ENCODE measurements at places on chromosomes 3 and 15.

DNA sequence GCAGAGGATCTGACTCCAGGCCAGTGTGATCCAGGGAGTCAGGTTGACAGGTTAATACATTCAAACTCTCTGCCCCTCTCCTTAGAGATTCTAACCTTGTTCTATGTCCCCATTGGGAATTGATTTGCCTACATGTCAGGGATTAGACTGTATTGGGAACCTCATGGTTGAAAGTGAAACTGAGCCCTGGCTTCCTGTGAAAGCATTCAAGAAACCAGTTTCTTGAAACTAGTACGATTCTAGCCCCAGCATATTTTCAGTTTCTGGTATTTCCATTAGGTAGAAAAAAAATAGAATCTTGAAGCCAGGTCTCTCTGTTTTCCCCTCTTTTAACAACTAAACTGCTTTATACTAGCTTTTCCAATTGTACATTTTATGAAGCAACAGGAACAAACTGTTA is 140.4 kb upstream of the ABI3BP start:
- no peak for DNase-seq

DNA sequence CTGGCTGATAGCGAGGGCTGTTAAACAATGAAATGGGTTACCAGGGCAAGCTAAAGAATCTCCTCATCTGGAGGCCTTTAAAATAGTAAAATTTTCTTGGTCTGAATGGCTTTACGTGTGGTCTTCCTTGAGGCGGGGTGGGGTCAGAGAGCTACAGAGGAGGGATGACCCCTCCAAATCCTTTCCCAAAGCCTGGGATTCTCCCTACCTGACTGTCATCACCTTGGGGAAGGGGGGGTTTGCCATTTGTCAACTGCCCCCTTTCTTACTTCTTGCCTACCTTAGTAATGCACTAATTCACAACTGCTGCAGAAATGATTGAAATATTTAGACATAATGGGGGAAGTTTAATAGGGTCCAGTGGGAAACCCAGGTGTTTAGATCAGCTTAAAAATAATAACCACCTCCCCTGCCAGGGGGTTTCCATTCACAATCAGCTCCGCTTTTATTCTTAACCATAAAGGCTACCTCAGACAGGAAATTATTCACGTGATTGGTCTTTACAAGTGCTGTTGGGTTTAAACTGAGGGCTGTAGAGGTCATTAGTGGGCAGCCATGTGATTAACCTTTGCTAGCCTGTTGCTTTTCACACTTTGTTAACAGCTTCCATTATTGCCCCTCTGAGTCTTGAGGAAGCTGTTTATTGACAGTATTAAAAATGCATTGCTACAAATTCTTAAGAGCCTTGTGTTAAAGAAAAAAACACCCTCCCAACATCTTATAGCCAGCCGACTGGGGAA is 276.5 kb upstream of the ATP11B start:
- DNase-seq: no peak

DNA sequence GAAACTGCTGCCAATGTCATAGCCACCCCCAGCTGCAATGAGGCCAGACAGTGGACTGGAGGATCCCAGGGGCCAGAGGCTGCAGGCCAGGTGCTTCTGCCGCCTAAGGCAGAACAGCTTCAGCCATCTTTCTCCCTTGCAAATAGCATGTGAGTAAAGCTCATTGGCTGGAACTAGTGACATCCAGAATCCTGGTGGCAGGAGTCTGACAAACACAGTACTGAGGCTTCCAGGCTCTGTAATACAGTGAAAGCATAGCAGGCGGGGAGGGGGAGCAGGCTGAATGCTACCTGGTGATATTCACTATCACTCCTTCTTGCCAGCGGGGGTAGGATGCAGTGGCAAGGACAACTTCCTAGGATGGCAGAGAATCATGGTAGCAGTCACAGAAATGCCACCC is 36.5 kb upstream of the TBC1D21 start:
- DNase-seq: no peak

DNA sequence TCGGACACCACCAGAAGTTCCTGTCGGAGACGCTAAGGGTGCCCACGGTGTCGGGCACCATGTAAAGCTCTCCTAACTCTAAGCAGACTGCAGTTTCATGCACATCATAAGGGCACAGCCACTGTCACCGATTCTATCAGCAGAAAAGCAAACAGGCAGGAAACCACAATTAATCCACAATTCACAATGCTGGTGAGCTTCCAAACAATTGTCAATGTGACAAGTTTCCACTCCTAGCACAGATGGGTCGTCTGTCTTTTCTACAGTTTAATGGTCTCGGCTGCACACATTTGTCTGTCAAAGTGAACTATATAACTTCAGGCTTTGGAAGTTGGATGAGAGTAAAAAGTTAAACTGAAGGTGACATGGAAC is 8.8 kb upstream of the OCA2 start:
- no peak for DNase-seq

- DNase-seq: no peak
Observed at GRCh38 chr3:138356730-138357405, 8.5 kb downstream of the MRAS start.

GRCh38 chr3:14371573-14372474 is 30.6 kb upstream of the SLC6A6 start:
- DNase-seq: peak; percentile 73

DNA sequence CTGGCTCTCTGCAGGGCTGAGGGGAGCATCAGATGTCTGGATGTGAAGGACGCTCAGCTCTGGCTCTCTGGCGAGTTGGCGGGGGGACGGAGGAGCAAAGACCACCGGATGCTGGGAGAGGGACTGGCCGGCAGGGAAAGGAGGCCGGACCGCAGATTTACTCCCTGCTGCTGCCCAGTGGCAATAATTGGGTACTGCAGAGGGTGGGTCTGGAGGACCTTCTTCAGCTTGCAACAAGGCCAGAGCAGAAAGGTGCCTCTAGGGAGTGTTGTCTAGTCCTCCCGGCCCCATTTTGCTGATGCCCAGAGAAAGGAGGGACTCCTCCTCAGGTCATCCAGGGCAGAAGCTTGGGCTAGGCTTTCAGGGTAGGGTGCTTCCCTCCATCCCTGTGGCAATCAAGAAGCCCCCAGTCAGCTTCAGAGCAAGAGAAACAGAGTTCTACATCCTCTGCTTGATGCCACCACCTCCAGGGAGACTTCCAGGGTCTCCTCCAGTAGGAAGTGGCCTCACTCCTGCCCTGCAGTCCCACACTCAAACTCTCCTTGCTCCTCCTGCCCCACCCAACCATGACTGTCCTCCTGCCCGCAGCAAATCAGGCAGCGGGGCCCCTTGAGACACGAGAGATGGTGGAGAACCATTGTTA is 20.3 kb upstream of the CSPG4 start:
- DNase-seq: peak; percentile 5

DNA sequence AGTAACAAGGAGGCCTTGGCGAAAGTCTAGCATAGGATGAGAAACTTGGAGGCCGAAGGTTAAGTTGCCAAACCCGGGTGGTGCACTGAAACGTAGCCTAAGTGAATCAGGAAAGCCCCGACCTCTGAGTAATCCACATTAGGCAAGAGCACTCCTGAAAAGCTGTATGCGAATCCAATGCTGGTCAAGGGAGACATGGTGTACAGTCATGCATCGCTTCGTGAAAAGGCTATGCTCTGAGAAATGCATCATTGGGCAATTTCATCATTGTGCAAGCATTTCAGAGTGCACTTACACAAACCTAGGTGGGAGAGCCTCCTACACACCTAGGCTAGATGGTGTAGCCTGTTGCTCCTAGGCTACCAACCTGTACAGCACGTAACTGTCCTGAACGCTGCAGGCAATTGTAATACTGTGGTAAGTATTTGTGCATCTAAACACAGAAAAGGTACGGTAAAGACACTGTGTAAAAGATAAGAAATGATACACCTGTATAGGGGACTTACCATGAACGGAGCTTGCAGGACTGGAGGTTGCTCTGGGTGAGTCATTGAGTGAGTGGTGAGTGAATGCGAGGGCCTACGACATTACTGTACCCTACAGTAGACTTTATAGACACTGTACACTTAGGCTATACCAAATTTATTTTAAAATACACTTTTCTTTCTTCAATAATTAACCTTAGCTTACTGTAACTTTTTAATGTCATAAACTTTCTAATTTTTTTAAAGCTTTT is 222.5 kb downstream of the SHQ1 start:
- no peak for DNase-seq

- DNase-seq: no peak
Observed at GRCh38 chr3:37906734-37907282, 45.1 kb downstream of the CTDSPL start.

- DNase-seq: no peak
Observed at GRCh38 chr3:154307363-154307762, 16.9 kb downstream of the DHX36 start.

GRCh38 chr15:83378921-83379578 is 68.1 kb upstream of the SH3GL3 start:
- no peak for DNase-seq

GRCh38 chr3:117059067-117059955 is 349.7 kb downstream of the TUSC7 start:
- DNase-seq: peak; percentile 81

DNA sequence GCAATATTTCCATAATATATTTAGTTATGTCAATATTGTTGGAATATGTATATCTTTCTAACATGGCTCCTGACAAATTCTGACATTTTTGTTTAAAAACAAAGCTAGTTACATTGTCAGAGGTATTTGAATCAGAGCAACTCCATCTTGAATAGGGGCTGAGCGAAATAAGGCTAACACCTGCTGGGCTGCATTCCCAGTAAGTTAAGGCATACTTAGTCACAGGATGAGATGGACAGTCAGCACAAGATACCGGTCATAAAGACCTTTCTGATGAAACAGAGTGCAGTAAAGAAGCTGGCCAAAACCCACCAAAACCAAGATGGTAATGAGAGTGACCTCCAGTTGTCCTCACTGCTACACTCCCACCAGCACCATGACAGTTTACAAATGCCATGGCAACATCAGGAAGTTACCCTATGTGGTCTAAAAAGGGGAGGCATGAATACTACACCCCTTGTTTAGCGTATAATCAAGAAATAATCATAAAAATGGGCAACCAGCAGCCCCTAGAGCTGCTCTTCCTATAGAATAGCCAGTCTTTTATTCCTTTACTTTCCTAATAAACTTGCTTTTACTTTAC is 30.4 kb downstream of the RPL22L1 start:
- no peak for DNase-seq

GRCh38 chr15:100090411-100090810 is 251.4 kb downstream of the ADAMTS17 start:
- no peak for DNase-seq

- DNase-seq: no peak
Observed at GRCh38 chr3:123404391-123404790, 44.5 kb downstream of the ADCY5 start.

DNA sequence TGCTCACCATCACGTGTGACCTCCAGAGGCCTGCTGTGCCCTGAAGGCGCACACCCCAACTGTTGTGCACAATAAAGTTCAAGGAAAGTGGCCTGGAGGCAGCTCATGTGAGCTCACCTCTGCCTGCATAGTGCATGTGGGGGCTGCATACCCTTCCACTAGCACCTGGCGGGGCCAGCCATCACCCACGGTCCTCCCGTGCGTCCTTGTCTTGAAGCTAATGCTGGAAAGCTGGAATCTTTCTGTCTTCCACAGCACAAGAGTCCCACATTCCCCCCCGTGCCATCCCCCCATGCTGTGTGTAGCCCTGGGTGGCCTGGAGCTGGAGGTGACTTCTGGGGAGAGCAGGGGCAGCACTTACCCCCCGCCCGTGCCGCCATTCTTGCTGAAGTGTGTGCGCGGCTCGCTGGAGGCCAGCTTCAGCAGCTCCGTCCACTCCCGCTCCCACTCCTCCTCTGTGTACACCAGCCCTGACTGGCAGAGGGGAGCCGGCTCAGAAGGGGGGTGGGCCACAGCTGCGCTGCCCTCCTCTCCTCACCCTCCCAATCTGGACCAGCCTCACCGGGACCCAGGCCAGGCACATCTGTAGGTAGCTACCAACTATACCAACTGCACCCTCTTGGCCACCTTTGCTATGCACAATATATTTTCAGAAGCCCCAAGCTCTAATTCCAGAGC is 199.5 kb downstream of the KLF13 start:
- DNase-seq: no peak

DNA sequence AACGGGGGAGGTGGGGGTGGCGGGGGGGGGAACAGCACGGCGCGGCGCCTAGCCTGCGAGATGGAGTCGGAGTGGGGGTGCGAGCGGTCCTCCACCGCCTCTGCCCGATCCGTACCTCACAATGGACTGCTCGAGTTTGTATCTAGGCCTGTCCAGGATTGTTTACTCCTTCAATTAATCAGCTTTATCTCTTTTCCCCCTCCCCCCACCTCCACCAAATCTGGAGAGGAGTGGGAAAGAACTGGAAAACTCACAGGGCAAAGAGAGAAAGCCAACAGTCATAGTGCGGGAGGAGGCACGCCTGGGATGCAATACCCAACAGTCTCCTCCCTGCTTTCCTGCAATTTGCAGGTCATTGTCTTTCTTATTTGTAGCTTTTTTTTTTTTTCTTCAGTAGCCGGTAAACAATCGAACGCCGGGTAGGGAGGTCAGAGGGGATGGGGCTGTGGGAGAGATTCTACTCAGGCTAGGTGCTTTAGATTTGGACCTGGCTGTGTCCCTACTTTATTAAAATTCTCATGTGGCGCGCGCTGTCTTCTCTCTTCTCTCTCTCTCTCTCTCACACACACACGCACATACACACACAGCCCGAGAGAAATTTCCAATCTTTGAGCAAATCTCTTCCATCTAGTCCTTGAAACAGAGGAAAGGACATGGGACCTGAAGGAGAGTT is 6.9 kb upstream of the MEIS2 start:
- no peak for DNase-seq

DNA sequence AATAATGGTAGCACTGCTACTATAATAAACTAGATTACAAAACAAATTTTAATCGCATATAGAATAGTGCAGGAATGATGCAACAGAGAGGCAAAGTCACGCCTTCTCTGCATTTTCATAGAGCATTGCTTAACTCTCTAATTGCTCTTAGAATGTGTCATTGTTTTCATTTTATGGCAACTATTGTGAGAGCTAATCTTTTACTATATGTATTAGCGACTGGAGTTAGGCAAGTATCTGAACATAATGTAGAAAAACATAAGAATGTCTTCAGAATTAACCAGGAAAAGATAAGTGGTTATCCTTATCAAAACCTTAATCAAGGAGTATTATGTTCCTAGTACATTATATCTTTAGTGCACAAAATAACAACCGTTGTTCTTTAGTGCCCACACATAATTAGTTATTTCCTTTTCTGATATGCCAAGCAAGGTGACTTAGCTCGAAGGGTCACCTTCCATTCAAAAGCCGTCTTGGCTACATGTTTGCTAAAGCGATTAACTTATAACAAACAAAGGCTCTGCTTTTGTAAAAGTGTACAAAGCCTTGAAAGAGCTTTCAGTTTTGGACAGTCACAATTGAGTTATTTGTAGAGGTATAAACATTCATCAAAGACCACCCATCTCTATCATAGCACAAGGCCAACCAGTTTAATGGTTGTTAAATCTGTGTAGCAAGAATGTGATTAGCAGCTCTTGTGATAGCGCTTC is 1328.9 kb downstream of the ROBO2 start:
- DNase-seq: peak; percentile 8

- DNase-seq: no peak
Observed at GRCh38 chr3:192246847-192247559, 480.3 kb downstream of the FGF12 start.

DNA sequence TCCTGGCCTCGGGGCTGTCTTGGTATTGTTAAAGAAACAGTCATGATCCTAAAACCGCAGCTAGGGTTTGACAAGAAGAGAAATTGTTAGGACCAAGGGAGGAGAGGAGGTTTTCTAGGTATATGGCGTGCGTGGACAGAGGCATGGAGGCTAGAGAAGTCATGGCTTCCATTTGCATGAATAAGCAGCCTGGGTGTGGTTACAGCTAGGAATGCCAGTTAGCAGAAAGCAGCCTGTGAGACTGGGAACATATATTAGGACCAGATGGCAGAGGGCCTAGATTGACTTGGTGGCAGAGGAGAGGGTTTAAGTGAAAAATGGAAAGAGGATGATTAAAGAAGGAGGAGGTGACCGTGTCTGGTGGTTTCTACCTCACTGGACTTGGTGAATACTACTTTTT is 573.6 kb upstream of the ARRDC4 start:
- DNase-seq: no peak
